Glomerular endothelial cell (primary cell): ENCODE measurements at places on chromosomes 5 and 9.

DNA sequence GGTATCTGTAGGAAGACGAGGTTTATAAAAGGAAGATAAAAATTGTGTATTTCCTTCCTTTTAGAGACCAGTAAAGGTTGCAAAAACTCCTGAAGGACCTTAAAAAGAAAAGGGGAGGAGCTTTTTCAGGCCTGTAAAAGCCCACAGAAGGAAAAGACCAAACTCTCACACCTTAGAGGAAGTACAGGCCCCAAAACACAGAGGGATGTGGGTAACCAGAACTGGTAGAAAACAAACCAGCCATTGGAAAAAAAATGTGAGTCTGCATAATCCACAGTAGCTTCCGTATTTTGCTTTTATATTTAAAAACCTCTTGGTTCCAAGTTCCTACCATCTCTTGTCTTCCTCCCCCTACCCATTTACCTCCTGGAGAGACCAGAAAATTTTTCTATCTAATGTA, 8.5 kb downstream of the GIN1 start:
- no peak for DNase-seq

- DNase-seq: peak; percentile 3
Observed at GRCh38 chr5:120655828-120656435, 191.8 kb downstream of the PRR16 start.

DNA sequence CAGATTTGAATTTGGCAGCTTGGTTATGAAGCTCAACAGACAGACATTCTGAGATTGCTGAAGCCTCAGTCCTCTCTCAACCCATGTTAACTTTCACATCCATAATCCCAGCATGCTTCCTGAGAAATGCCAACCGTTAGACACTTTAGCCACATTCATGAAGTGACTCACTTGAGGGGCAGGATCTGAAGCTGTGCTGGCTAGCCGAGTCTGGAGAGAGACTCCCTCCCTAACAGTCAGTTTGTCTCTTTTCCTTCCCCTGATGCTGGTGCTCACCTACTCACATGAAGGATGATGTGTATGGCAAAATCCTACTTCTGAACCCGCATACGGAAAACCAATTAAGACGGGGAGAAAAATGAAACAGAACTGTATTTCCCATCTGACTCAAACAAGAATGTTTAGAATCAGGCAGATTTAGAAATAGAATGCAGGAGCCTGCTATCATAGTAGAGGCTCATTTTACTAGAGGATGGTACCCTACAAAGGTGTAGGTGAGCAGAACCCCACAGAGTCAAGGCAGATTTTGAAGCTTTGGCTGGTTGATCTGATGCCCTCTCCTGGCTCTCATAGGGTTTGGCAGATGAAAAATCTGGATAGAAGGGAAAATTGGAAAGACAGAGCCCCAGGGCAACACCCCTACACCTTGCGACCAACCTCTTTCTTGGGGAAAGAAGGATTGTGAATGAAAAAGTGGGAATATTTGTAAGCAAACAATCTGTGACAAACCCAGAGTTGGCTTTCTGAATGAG, 150.9 kb upstream of the LHFPL2 start:
- no peak for DNase-seq

GRCh38 chr9:93223260-93224180, 39.6 kb downstream of the WNK2 start:
- DNase-seq: no peak

GRCh38 chr5:58486290-58486689, 4.9 kb upstream of the GAPT start:
- DNase-seq: no peak

GRCh38 chr9:102428305-102428704, 566.8 kb upstream of the CYLC2 start:
- DNase-seq: no peak

DNA sequence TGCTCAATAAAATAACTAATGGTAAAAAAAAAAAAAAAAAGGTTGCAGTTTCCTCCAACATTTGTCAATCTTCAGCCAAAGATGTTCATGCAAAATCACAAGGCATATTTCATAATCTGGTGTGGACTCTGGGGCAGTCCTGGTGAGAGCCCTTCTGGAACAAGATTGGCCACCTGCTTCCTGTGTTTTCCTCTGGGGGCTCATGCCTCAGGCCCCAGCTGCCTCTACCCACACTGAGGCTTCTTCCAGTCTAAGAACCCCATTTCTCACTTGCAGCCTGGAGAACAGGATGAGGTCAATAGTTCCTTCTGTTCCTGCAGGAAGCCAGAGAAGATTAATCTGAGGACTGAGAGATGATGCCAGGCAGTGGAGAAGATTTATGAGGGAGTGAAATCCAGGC, 492.6 kb upstream of the BRINP1 start:
- DNase-seq: no peak

GRCh38 chr5:41921166-41921565, 3.9 kb upstream of the FBXO4 start:
- DNase-seq: no peak

GRCh38 chr5:134227259-134227658, 1.4 kb upstream of the PPP2CA start:
- DNase-seq: no peak

DNA sequence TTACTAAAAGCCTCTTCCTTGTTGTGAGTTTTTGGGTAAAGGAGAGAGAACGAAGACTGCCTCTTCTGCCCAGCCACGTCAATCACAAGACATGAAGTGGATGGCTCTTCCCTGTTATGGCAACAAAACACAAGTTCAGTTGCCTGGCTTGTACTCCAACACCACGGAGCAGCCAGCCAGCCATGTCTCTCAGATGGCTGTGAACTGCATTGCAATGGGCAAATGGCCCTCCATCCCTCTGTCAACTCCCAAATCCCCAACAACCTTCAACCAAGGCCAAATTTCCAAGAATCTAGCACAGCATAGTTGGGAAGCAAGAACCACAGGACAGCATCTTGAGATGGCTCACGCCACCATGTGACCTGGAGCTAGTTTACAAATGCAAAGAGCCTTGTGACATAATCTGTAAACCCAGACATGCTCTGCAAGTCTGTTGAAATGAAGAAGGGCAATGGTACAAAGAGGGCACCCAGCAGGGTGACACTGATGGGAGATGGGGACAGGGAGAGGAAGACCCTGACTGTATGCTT, 53.9 kb downstream of the ZNF366 start:
- DNase-seq: no peak

DNA sequence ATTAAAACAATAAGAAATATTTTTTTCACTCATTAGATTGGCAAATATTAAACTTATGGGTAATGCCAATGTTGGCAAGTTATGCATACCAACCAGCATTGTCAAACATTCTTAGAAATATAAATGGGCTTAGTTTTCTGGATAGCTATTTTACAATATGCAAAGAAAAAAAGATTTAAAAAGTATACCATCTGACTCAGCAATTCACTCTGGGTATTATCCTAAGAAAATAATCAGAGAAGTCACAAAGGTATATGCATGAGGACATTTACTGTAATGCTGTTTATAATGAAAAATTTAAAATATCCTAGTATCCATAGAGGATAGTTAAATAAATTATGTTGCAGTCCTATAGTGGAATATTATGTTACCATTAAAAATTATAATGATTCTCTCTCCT, 57.4 kb upstream of the PTPDC1 start:
- no peak for DNase-seq

DNA sequence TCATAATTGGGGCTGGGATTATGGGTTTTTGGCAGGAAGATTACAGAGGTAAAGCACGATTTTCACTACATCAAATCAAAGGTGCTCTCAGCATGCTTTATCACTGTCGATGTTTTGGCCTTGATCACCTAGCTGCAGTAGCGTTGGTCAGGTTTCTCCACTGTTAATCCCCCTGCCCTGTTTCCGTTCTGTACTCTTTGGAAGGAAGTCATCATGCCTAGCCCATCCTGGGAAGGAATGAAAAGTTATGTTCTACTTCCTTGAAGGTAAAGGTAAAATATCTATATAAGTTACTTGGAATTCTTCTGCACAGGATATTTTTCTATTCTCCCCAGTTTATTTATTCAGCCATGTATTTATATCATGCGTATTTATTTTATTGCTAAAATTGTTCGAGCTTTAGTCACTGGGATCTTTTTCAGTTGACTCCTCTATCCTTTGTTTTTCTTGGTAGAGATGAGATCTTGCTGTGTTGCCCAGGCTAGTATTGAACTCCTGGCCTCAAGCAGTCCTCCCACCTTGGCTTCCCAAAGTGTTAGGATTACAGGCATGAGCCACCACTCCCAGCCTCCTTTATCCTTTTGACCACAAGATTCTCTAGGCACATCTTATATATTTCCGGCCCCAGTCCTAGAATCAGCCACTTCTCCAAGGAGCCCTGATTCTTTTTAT, 25.3 kb downstream of the FAF2 start:
- no peak for DNase-seq

GRCh38 chr5:134902071-134902801, 2.7 kb upstream of the PCBD2 start:
- no peak for DNase-seq

- no peak for DNase-seq
Observed at GRCh38 chr5:14667290-14667689, 2.8 kb downstream of the OTULIN start.

DNA sequence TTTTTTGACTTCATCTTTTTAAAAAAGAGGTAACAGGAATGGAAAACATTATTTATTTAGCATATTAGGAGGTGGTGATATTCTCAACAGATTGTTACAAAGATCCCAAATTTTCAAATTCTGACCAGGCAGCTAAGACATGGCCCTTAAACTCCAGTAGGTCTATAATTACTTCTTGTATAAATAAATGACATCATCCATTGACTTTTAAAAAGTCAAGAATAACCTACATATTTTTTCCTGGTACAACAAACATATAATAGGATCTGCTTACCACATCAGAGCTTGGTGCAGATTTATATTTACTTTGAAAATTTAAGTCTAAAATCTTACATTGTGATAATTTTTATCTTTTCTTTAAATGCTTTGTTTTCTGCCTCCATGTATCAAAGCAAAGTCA, 92.2 kb upstream of the TRPM3 start:
- DNase-seq: no peak

GRCh38 chr5:130280528-130281217, 376.4 kb downstream of the CHSY3 start:
- DNase-seq: no peak

- no peak for DNase-seq
Observed at GRCh38 chr9:92658611-92659010, 11.3 kb downstream of the IPPK start.

DNA sequence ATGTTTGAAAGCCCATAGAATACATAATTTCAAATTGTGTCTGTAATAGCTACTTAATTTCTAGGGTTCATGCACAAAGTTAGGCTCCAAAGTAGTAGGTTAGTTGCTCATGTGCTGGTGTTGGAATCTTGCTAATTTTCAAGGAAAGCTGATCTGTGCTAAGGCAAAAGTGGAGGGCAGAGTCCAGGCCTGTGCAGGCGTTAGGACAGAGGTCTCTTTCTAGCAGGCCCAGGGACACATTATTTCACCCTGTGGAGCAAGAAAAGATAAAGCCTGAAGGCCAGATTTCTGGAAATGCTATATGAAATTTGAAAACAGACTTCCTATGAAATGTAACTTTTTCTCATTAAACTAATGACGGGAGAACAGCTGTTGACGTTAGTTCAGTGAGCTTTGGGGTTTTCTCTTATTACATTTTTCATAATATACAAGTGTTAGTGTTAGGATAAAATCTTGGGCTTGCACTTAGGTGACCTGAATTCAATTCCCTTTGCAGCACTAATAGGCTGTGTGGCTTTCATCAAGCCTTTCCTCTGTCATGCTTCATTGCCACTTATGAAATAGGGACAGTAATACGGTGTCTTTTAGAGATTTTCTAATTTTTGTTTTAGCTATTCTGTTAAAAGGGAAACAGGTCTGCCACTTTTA, 196.7 kb upstream of the HAPLN1 start:
- DNase-seq: no peak

GRCh38 chr9:123441769-123442168, 85.8 kb downstream of the CRB2 start:
- DNase-seq: no peak

- no peak for DNase-seq
Observed at GRCh38 chr9:105255421-105255820, 11.0 kb downstream of the SLC44A1 start.
